GM10248 (cell line): ENCODE measurements at places on chromosomes 6 and 20.

GRCh38 chr6:106128981-106129781, 43.0 kb downstream of the PRDM1 start:
- DNase-seq = no peak

GRCh38 chr6:4344317-4344899, 209.0 kb upstream of the ECI2 start:
- DNase-seq = no peak

DNA sequence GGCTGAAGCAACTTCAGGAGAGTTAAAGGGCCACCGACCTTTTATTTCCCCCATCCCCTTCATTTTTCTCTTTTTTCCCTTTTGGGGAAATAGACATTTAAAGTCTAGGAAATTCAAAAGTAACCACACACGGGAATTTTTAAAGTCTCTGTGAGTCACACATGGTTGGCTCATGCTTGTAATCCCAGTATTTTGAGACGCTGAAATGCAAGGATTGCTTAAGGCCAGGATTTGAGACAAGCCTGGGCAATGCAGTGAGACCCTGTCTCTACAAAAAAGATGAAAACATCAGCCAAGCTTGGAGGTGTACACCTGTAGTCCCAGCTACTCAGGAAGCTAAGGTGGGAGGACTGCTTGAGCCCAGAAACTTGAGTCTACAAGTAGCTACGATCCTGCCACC, 34.2 kb downstream of the KATNA1 start:
- DNase-seq = no peak

GRCh38 chr6:170357812-170358211, 51.3 kb downstream of the FAM120B start:
- DNase-seq = no peak

DNA sequence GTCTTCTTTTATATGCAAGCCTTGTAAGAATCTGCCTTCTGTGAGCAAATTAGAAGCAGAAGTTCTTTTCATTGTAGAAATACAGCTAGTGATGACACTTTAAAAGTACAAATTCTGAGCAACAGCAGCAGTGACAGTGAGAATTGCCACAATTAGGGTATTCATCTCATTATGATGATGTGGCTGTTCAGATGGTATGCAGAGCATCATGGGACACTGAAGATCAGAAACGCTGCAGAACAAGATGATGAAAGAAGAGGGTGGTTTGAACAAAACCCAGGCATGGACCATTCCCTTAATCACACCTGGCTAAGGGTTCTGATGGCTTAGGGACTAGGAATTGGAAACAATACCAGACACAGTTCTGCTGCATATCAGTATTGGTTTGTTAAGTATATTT, 312.7 kb upstream of the TBX18 start:
- no peak for DNase-seq

DNA sequence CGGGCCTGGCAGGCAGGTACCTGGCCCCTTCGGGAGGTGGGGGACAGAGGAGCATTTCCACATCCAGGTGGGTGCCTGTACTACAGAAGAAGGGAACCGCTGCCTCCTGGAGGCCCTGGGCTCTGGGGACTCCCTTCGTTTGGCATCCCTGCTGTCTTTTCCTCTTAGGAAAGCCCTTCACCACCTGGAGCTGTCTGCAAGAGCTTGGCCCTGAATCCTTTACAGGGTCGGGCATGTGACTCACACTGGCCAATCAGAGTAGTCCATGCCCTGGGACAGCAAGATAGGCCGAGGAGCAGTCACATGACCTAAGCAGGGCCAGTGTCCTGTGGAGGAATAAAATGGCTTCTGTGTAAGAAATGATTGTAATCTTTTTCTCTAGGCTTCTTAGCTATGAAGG, 224.9 kb downstream of the ANKRD60 start:
- no peak for DNase-seq

DNA sequence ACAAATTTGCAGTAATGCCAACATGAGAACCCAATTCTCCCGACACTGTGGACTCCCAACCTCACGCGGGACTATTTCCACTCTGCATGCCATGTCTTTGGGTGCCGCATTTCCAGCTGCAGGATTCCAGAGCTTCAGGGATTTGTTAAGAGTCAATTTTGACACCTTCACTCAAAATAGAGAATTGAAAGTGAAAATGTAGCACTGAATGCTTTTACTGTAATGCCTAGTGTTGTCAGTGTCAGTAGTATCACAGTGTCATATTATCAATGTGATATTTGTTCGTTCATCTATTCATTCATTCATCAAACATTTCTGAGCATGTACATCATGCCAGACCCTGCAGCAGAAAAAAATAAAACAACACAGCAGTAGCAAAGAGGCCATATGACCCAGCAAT, 13.4 kb upstream of the FAM50B start:
- DNase-seq = no peak
